ENCODE measurements at places on chromosomes 3 and 15. TPM values are rescaled to one million over a fixed set of nuclear protein-coding genes. Genes with fewer than 3 reads are reported as not detected.

Gene WWTR1
- total RNA-seq = 117 TPM

Gene SNX33
- 20.2 TPM for total RNA-seq

Gene NUDT16
- 40.1 TPM for total RNA-seq

Gene LYZL4
- not detected for total RNA-seq

Gene GNAT1
- not detected for total RNA-seq

Gene SEMA3G
- 25.7 TPM for total RNA-seq

Gene OSTN
- total RNA-seq = not detected

Gene ALS2CL
- 78.9 TPM for total RNA-seq

Gene ATP13A5
- not detected for total RNA-seq

- H3K27me3 ChIP-seq = no peaks in the 10 kb centered on the region
- no peaks in the 10 kb centered on the region for H3K36me3 ChIP-seq
- DNase-seq = no peak
These were observed 60.7 kb downstream of the ABI3BP start for GRCh38 chr3:100932491-100932890.

DNA sequence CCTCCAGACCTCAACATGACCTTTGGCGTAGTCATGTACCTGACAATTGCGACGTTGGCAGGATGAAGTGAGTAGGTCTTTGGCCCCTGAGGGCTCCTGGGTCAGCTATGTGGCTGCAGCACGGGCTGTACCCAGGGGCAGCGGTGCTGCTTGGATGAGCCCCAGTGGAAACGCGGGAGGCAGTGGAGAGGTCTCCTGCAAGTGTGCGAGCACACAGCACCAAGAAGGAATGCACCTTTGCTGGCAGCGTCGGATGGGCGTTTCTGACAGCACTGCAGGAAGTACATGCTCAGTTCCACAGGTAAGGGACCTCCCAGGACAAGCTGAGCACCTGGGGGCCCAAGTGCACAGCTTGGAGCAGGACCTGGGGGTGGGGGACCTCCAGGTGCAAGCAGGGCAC lies 67.4 kb upstream of the UNC13C start:
- H3K36me3 ChIP-seq = no peaks in the 10 kb centered on the region
- peak overlapping the region; percentile 20 for H3K27ac ChIP-seq
- no peaks in the 10 kb centered on the region for H3K4me1 ChIP-seq
- H3K27me3 ChIP-seq = no peaks in the 10 kb centered on the region

- peak; percentile 13 for DNase-seq
- no peaks in the 10 kb centered on the region for H3K36me3 ChIP-seq
These were observed 632 bp upstream of the COPS2 start for GRCh38 chr15:49155834-49156627.

DNA sequence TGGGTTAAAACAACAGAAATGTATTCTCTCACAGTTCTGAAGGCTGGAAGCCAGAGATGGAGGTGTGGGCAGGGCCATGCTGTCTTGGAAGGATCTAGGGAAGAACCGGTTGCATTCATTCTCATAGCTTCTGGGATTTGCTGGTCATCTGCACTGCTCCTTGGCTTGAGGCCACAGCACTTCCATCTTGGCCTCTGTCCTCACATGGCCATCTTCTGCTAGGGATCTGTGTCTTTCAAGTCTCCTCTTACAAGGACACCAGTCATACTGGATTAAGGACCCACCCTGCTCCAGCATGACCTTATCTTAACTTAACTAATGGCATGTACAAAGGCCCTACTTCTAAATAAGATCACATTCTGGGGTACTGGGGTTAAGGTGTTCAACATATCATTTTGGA lies 47.7 kb downstream of the RPLP1 start:
- H3K4me1 ChIP-seq = no peaks in the 10 kb centered on the region
- DNase-seq = no peak
- H3K27ac ChIP-seq = no peak overlapping the region
- H3K27me3 ChIP-seq = no peaks in the 10 kb centered on the region
- no peaks in the 10 kb centered on the region for H3K36me3 ChIP-seq

- H3K36me3 ChIP-seq = no peaks in the 10 kb centered on the region
- no peaks in the 10 kb centered on the region for H3K27me3 ChIP-seq
- no peak overlapping the region for H3K27ac ChIP-seq
- peaks cover 11% of the 10 kb centered on the region for H3K4me1 ChIP-seq
- DNase-seq = no peak
These were observed 161.4 kb downstream of the CHSY1 start for GRCh38 chr15:101090428-101090790.

GRCh38 chr15:26889298-26889898 lies 22.5 kb downstream of the GABRA5 start:
- peaks cover 3% of the 10 kb centered on the region for H3K27me3 ChIP-seq
- no peaks in the 10 kb centered on the region for H3K36me3 ChIP-seq
- peak; percentile 69 for DNase-seq

DNA sequence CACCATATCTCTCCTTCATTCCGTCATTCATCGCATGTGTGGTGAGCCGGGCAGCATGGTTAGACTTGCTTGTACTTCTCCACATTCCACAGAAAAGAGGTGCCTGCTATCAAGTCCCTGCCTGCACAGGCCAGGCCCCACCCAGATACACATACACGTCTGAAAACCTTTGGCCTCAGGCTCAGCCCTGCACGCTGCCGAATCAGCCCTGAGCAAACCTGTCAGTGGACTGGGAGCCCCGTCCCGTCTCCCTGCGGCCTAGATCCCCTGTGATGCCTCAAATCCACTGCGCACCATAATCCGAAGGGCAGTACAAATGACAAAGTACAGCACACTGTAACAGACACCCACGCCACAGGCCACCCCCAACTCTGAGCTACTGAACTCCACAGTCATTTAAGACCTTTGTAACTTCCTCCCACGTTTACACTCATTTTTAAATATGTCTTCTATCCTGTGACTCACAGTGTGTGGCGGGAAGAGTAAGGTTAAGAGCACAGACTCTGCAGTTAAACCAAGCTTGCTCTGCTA lies 67.1 kb downstream of the MB21D2 start:
- H3K27ac ChIP-seq = peak overlapping the region; percentile 27
- H3K4me1 ChIP-seq = peaks cover 16% of the 10 kb centered on the region

DNA sequence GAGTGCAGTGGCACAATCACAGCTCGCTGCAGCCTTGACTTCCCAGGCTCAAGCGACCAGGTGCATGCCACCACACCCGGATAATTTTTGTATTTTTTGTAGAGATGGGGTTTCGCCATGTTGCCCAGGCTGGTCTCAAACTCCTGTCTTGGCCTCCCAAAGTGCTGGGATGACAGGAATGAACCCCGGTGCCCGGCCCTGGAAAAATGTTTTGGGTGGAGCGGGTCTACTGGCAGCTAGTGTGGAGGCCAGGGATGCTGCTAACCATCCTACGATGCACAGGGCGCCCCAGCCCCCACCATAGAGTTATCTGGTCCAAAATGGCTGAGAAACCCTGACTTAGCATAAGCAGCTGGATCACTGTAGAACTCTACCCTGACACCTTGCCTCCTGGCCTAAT lies 35.4 kb downstream of the NIPA2 start:
- no peaks in the 10 kb centered on the region for H3K4me1 ChIP-seq
- H3K27ac ChIP-seq = no peak overlapping the region
- DNase-seq = no peak
- H3K36me3 ChIP-seq = peaks cover 63% of the 10 kb centered on the region
- no peaks in the 10 kb centered on the region for H3K27me3 ChIP-seq
- no peak overlapping the region for H3K4me3 ChIP-seq

- DNase-seq = no peak
- H3K36me3 ChIP-seq = peaks cover 12% of the 10 kb centered on the region
- H3K27ac ChIP-seq = no peak overlapping the region
- H3K27me3 ChIP-seq = no peaks in the 10 kb centered on the region
- H3K4me3 ChIP-seq = no peak overlapping the region
- H3K4me1 ChIP-seq = peaks cover 9% of the 10 kb centered on the region
These were observed 8.8 kb downstream of the BCL6 start for GRCh38 chr3:187736418-187736871.

DNA sequence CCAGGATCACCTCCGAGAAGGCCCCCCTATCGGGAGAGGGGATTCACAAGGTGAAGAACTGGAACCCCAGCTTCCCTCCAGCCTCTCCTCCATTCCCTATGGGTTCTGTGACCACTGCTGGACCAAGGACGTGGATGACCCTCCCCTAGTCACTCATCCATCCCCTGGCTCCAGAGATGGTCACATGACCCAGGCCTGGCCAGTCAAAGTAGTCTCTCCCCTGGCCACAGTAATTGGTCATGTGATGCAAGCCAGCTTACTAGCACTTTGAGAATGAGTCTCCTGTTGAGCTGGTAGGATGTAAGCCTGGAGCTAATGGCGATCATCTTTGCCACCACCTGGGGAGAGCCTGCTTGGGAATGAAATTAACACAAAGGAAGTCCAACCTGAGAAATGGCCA lies 3.9 kb downstream of the CAMK1 start:
- H3K4me1 ChIP-seq = no peaks in the 10 kb centered on the region
- no peak overlapping the region for H3K4me3 ChIP-seq
- H3K27ac ChIP-seq = no peak overlapping the region
- no peaks in the 10 kb centered on the region for H3K27me3 ChIP-seq
- DNase-seq = no peak

GRCh38 chr3:38120693-38121450 lies 16.1 kb downstream of the ACAA1 start:
- H3K4me1 ChIP-seq = peaks cover 21% of the 10 kb centered on the region
- H3K27me3 ChIP-seq = no peaks in the 10 kb centered on the region
- no peak overlapping the region for H3K27ac ChIP-seq
- H3K36me3 ChIP-seq = peaks cover 32% of the 10 kb centered on the region
- DNase-seq = peak; percentile 24

DNA sequence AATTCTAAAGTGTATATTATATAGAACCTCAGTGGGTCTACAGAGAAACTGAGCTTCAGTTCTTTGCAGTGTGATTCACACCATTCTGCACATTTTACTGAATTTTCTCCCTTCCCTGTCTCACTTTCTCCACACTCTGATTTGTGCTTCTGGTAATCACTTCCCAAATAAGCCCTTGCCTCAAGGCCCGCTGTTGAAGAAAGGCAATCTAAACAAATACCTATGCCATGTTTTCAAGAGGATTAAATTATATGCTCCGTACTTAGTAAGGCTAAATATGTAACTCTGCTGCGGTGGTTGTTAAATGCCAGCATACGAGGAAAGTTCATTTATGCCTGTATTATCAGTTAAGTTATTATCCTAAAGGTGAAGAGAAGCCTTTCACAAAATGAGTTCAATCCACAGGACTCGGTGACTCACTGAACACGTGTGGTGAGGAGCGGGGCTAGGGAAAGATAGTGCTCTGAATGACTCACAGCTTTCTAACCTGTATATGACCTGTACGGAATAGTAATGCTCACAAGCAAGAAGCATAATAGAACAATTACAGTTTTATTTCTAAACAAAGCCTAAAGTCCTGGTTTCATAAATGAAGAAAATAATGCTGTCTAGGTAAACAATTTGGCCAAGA lies 25.1 kb downstream of the CNTN6 start:
- H3K27me3 ChIP-seq = no peaks in the 10 kb centered on the region
- DNase-seq = no peak
- no peaks in the 10 kb centered on the region for H3K36me3 ChIP-seq
- H3K4me1 ChIP-seq = no peaks in the 10 kb centered on the region
- no peak overlapping the region for H3K4me3 ChIP-seq
- H3K27ac ChIP-seq = no peak overlapping the region

DNA sequence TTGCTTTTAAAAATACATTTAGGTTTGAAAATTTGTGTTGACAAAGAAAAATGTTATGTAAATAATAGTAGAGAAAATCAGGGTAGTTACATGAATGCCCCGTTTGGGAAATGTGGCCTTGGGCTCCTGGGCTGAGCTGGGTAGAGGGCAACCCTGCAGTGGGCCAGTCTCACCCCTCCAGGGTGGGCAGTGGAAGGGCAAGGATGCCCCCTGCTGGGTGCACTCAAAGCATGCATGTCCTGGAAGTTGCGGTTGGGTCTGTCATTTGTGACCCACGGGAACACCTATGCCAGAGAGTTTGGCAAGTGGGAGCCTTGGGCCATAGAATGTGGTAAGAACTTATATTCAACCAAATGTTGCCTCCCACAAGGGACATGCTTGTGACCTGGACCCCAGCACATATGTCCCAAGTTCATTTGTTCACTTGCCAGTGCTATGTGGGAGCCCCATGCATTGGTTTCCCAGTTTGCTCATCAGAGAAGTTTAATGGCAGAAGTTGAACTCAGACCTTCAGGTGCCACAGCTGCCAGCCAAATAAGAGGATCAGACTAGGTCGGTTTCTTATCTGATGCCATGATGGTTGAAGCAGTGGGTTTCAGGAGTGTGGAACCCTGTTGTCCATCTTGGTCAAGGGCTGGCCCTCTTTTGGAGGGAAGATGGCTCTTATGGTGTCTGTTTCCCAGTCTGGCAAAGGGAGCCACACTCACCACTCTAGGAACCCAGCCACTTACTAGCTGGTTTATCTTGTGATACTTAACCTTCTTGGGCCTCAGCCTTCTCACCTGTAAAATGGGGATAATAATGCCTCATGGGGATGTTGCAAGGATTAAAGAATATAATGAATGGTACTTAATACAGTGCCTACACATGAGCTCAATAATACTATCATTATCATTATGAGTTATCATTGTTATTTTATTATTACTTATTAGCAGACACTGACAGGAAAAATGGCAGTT lies 2.5 kb upstream of the PLCB2 start:
- H3K4me1 ChIP-seq = no peaks in the 10 kb centered on the region
- no peak overlapping the region for H3K4me3 ChIP-seq
- H3K36me3 ChIP-seq = no peaks in the 10 kb centered on the region
- H3K27me3 ChIP-seq = no peaks in the 10 kb centered on the region

GRCh38 chr3:168511428-168512014 lies 415.8 kb upstream of the GOLIM4 start:
- H3K27me3 ChIP-seq = no peaks in the 10 kb centered on the region
- no peak for DNase-seq
- H3K4me1 ChIP-seq = no peaks in the 10 kb centered on the region
- H3K4me3 ChIP-seq = no peak overlapping the region
- no peak overlapping the region for H3K27ac ChIP-seq
- no peaks in the 10 kb centered on the region for H3K36me3 ChIP-seq

DNA sequence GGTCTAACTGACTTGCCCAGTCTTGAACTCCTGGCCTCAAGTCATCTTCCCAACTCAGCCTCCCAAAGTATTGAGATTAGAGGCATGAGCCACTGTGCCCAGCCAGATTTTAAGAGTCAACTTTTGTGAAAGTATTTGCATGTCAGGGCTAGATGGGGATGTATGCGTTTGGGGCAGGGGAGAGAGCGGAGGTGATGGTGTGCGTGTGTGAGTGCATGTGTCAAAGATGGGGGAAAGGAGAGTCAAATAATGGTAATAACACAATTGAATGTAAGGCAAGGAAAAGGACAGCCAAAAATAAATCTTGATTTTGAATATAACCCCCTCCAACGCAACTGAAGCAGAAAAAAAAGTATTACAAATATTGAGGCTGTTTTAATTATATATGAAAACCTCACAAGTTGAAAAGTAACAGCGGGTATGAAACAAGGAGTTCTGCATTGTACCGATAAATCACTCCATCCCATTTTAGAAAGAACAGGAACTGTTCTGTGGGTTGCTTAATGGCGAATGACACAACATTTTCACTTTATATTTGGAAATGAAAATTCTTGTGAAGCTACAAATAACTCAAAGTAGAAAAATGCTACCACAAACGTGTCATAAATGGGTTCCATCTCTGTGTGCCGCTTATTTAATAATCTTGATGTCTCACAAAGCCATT lies 29.9 kb upstream of the LDHAL6B start:
- no peak overlapping the region for H3K4me3 ChIP-seq
- H3K27ac ChIP-seq = no peak overlapping the region
- no peaks in the 10 kb centered on the region for H3K27me3 ChIP-seq
- H3K4me1 ChIP-seq = no peaks in the 10 kb centered on the region
- DNase-seq = no peak
